ENCODE measurements at places on chromosomes 16 and 17.

GRCh38 chr16:66387817-66388332 lies 21.4 kb downstream of the CDH5 start:
- DNase-seq: no peak

- no peak for DNase-seq
Observed at GRCh38 chr17:45965812-45966211, 33.2 kb upstream of the STH start.

GRCh38 chr16:87288753-87289362 lies 28.3 kb downstream of the C16orf95 start:
- DNase-seq: no peak

DNA sequence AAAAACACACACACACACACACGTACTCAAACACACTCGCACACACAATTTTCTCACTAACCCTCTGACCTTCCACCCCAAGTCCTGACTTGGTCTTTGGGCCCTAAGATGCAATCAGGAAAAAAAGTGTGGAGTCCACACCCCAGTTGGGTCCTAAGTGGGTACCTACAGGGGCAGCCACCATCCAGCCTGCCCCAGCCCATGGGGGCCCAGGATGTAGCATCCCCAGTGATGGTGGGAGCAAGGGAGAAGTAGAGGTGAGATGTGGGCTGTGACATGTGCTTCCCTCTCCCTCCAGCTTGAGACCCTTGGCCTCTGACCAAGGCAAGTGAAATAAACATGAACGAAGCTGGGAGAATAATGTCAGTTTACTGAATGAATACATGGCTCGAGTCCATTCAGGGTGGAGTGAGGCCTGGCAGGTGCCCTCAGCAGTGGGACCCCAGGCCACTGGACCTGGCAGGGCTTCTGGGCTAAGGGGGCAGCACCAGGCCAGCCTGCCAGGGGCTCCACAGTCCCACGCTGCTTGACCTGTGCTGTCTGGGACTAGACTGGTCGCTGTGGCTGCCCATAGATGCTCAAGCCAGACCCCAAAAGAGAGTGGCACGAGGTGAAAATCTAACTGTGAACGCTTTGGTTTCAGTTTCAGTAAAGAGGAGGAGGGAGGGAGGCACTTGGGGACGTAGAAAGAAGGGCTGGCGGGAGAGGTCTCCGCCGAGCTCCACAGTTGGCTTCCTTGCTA lies 73.7 kb downstream of the MRC2 start:
- no peak for DNase-seq

DNA sequence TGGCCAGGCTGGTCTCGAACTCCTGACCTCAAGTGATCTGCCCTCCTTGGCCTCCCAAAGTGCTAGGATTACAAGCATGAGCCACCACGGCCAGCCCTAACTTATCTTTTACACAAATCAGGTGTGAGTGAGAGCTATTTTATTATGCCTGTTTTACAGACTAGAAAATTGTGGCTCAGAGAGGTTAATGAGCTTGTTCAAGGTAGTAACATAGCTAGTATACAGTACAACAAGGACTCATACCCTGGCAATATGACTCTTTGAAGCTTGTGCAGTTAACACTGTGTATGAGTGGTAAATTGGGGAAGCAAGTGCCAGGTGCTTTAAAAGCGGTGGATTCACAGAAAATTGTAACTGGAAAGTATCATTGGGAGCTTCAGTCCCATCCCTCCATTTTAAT lies 49.0 kb downstream of the YPEL2 start:
- DNase-seq: no peak

DNA sequence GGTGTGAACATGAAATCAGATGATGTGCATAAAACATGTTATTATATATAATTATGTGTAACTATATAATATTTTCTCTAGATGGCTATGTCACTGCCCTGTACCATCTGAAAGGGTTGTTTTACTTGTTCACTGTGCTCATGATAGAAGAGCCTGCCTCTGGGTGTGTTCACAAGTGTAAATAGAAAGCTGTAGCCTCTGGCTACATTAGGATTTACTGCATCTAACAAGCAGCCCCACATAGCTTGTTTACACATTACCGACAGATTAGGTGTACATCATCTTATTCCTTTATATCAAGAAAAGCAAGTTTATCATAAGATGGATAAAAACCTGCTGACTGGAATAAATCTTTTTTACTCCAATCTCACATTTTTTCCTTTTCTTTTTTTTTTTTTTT lies 46.1 kb downstream of the CHD9 start:
- DNase-seq: no peak

- no peak for DNase-seq
Observed at GRCh38 chr16:69526831-69527655, 38.7 kb upstream of the NFAT5 start.

DNA sequence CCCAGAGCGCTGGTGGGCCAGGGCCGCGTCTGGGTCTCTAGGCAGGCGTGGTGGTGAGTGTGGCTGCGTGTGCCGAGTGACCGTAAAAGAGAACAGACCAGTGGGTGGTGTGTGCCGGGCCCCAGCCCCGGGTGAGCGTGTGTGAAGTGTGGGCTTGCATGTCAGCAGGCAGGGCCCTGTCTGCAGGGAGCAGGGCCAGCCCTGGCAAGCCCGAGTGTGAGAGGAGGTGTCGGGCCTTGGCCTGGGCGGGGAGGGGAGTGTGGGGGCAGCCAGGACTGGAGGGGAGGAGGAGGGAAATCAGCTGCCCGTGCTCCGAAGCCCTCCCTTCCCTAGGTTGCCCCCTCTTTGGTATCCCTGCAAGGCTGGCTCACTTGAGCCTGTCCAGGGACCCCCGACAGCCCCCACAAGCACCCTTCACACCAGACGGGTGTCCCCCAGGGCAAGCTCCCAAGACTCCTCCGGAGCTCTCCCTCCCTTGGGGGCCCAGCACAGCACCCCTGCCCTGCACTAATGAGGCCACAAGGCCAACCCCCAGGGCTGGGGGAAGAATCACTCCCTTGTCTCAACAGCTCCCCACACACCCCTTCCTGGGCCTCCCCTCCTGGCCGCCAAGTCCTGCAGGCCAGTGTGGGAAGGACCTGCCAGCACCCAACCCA lies 1.9 kb downstream of the USH1G start:
- no peak for DNase-seq

DNA sequence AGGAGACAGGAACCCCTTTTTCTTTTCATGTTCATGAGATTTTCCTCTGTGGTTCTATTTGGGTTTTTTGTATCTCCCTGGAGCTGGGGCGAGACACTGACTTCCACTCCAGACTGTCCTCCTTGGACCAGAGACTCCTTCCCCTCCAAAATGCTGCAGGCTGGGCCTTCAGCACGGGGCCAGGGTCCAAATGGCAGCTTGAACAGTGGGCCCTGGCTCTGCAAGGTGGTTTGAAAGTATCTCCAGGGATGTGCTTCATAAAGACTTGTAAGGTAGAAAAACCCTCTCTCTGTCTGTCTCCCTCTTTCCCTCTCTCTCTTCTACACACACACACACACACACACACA lies 236.1 kb downstream of the ZNF423 start:
- no peak for DNase-seq

Measured in hematopoietic multipotent progenitor cell treated with erythropoietin and hydrocortisone succinate and interleukin-3 and kit ligand, for 6 days (in vitro differentiated cells).